ENCODE measurements at places on chromosomes 5 and 9. TPM values are rescaled to one million over a fixed set of nuclear protein-coding genes. Genes with fewer than 3 reads are reported as not detected.

DNA sequence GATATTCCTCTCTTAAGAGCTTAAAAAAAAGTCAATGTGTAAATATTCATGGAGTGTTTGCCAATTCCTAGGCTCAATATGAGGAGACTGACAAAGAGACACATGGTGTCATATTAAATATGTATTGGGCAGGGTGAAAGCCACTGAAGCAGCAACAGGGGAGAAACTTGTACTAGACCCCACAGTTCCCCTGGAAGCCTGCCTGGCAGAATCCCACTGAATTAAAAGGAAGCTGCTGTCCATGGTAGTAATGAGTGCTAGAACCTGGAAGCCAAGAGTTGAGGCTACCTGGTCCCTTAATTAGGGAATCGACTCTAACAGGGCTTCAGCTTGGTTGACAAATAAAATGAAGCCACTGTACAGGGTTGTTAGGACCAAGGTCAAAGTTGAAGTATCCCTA is 129.4 kb upstream of the GPR151 start:
- DNase-seq = no peak

GRCh38 chr9:125131778-125132177 is 11.6 kb downstream of the SCAI start:
- DNase-seq = no peak

- DNase-seq = no peak
Measured at GRCh38 chr5:82156874-82157273, 121.3 kb downstream of the RPS23 start.

Gene IL9
- total RNA-seq = not detected

Gene CDKN2B-AS1
- total RNA-seq = 2.6 TPM

DNA sequence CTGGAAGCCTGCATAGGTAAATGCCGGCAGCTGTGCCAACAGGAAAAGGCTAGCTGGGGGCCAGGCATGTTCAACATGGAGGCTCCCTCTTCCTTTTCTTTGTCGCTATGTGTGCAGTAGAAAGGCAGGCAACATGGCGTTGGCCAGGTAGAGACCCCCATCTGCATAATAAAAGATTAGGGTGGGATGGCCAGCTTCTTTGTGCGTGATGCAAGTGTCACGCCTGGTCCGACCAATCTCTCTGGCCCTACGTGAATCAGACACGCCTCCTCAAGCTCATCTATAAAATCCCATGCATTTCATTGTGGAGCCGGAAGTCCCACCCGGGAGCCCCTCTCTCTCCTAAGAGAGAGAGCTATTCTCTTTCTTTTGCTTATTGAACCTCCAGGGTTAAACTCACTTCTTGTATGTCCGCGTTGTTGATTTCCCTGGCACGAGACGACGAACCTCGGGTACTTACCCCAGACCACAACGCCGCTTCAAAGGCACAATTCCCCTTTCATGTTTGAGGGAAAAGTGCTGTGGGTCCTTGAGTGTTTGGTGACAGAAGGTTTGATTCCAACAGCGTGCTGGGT is 25.0 kb upstream of the C5orf47 start:
- DNase-seq = no peak

Gene ISCA1
- total RNA-seq = 24.0 TPM

- DNase-seq = peak; percentile 12
Measured at GRCh38 chr9:89880721-89881120, 275.9 kb downstream of the GADD45G start.

DNA sequence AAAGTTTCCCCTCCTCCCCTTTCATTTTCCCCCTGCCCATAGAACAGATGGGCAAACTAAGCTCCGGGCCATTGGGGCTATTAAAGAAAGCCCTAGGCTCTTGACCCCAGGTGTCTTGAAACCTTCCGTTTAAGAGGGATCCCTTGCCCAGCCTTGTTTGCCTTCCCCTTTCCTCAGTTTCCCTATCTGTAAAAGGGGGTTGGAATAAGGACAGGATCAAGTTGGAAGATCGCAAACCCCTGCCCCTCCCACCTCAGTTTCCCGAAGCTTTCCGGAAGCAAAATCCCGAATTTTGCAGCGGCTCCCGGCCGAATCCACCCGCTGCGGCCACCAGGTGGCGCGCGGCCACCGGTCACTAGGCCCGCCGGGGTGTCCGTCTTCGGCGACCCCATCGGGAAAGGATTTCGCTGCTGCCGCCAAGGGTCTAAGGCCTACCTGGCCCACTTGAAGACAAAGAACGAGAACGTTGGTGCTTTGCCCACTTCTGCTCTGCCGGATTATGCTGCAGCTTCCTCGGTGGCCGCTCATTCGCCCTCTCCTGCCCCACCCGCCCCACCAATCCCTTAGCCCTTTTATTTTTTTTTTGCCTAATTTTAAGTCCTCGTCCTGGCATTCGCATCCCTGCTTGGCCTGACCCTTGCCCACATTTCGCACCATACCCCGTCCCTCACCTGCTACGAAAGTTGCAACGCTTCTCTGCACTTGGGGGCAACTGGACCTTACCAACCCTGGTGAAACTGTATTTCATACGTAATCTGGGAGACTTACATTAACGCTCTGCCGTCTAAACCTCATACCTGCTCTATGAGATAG is 962 bp upstream of the NR6A1 start:
- peak; percentile 42 for DNase-seq

DNA sequence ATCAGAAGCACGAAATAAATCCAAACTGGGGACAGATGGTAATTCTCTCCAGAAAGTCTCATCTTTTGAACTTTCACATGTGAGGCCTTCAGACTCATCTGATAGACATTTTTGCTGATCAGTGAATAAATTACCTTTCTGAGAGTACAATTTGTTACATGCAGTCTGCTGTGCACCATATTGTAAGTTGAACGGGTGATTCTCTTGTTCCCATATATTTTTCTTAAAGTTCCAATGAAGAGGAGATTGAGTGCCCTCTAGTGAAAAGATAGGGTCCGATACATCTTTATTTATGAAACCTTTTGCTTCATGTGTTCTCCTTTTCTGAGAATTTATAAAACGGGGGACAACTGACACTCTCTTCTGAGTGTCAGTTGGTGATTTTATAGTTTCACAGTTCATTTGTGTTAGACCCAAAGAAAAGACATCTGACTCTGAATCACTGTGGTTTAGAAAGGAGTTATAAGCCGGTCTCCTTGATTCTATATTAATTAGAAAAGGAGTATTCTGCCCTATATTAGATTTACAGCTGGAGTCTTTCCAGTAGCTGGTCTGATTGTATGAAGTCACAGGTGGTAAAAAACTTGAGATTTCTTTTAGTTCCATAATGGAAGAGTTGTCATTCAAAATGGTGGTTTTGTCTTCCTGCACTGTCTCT is 30.4 kb downstream of the GNG10 start:
- DNase-seq = no peak

GRCh38 chr5:149264439-149265067 is 7.1 kb upstream of the AFAP1L1 start:
- peak; percentile 64 for DNase-seq

Gene CNOT6
- total RNA-seq = 36.2 TPM

Gene ANGPTL2
- not detected for total RNA-seq

GRCh38 chr9:133247632-133248031 is 27.4 kb downstream of the ABO start:
- no peak for DNase-seq

Gene SLC34A1
- total RNA-seq = 1.4 TPM

- DNase-seq = no peak
Measured at GRCh38 chr5:122367456-122367855, 55.4 kb downstream of the SNCAIP start.

Gene SNX18
- total RNA-seq = 38.9 TPM

Gene GRIN3A
- not detected for total RNA-seq

Gene FCN2
- not detected for total RNA-seq
